NCI-H748 treated with DMSO at 0.1 percent for 48 hours (cell line): ENCODE measurements at places on chromosomes 11 and 22.

GRCh38 chr11:119828819-119829218, 99.8 kb upstream of the NECTIN1 start:
- DNase-seq, result no peak

DNA sequence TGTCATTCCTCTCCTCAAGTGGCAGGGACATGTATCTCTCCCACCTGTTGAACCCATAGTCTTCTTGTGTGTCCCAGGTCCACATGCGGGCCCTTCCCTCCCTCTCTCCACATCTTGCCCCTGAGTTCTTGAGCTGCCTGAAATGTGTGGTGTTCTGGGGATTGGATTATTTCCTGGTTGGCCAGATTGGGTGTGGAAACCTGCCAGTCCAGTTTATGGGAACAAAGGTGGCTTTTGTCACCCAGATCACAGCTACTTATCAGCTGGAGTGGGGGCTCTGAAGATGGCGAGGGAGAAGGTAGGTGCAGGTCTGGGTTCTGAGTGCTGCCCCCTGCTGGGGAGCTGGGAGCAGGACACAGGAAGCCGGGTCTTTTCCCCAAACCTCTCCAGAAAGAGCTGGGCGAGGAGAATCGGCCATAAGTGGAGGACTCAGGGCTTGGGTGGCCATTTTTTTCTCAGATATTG, 14.2 kb downstream of the DTX4 start:
- no peak for DNase-seq

GRCh38 chr11:12147827-12148226, 37.4 kb downstream of the MICAL2 start:
- DNase-seq, result no peak

DNA sequence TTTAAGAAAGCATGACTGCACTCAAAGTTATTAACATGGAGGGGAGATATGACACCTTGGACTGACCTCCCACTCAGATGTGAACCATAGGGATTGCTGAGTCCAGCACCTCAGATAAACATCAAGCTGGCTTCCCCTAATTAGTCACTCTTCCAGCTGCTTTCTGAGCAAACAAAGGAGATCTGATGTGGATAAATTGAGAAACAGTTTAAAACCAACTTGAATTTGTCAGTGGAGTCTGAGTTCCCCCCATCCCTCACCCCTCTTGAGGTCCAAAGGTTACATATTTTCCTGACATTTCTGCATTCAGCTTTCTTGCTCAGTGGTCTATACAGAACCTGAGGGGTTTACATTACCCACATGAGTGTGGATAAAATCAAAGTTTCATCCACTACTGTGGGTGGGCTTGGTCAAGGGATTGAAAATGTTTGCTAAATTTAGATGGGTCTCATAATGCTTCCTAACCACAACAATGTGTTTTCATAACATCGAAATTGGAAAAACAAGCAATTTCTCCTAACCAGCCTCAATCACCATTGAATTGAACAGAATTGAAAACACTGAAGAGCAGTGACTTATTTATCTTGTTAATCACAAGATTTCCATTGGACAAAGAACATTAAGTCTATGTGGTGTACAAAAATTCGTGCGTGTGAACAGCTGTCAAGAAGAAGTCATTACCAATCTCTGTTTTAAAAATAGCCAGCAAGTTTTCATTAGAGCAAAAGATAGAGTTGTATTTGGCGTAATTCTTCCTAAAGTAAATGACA, 292.3 kb downstream of the METTL15 start:
- DNase-seq, result no peak

DNA sequence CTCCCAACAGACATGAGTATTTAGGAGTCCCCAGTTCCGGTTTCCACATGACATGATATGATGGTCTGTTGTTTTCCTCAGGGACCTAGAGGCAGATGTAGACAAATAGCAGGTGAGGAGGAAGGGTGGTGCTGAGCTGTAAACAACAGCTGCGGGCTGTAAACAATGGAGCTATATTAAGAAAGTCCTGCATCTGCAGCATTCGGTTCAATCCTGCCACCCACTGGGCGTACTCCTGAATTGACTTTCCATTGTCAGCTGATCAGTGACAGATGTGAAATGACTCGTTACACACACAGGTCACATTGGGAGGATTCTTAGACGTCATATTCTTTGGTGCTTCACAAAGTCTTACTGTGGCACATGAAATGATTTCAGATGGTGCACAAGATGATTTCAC, 26.8 kb upstream of the RAG1 start:
- peak; percentile 31 for DNase-seq

DNA sequence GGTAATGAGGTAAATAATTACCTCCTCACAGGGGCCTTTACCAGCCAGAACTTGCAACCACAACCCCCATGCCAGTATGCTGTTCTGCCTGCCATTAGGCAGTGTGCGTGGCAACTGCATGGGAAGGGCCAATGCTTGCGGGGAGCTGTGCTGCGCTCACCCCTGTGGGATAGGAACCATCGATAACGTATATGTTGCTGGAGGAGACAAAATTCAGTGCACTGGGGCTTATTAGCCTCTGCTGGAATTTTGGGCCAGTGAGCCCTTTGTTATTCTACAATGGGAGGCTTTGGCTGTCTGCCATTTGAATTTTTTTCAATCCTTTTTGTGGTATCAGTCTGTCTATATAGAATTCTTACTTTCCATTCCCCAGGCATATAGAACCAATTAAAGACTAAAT, 47.3 kb downstream of the PPP2R1B start:
- DNase-seq, result no peak

- DNase-seq, result peak; percentile 71
These were observed 104.1 kb upstream of the E2F8 start for GRCh38 chr11:19344661-19345518.

DNA sequence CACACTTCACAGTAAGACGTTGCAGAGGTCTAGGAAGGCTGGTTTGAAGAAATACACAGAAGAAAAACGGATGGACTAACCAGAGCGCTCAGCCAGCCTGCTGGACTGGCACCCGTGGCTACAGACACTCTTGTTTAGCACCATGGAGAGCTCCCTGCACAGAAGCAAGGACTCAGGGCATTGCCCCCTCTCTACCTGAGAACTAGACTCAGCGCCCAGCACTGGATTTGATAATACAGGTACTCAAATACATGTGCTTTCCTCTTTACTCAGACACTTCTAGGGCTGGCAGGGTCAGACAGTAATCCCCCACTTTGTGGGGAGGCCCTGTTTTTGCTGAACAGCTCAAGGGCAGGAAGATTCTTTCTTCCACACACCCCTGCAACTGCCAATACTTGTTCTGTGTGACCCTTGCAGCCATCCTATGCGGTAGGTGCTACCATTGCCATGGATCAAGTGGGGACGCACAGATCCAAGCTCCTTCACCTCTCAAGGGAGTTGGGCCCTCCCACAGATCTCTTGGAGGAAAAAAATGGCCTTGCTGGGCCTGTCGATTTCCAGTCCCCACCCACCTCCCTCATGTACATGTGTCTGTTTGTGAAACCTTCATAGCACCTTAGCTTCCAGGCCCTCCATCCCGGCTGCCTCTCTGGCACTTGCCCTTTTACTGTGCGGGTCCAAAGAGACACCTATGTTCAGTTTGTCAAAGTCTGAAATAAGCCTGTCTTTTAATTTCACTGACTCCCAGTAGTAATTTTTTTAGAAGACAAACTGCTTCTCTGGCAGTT, 5.1 kb upstream of the P2RX6 start:
- DNase-seq, result no peak

DNA sequence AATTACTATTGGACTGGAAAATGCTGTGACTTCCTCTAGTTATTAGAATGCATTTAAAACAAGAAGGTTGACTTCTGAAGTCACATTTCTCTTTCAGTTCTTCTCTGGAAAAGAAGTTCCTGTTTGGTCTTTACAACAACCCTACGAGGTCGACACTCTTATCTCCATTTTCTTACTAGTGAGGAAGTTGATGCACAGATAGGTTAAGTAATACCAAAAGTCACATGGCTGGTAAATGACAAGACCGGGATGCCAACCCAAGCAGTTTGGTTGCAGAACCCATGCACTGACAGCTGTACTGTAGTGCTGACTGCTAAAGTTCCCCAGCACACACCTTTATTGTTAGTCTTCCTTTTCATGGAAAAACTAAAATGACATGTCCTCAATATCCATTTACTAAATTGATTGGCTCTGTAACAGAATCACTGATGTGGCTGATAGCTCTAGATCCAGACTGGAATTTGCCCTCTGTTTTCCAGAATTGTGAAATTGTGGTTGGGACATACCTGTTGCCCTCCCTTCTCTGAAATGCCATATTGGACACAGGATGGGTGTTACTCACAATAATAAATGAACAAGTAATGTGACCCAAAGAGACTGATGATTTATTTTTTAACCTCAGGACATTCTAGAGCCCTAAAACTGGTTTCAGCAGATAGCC, 9.4 kb upstream of the TECTA start:
- no peak for DNase-seq

DNA sequence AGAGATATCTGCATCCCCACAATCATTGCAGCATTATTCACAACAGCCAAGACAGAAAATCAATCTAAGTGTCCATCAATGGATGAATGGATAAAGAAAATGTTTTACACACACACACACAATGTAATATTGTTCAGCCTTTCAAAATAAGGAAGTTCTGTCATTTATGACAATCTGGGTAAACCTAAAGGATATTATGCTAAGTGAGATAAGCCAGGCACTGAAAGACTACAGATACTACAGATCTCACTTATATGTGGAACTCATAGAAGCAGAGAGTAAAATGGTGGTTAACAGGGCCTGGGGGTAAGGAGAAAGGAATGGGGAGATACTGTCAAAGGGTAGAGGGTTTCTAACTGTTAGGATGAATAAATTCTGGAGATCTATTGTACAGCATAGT, 36.0 kb upstream of the EED start:
- DNase-seq, result no peak

GRCh38 chr22:42270176-42270509, 310 bp downstream of the TCF20 start:
- peak; percentile 15 for DNase-seq

DNA sequence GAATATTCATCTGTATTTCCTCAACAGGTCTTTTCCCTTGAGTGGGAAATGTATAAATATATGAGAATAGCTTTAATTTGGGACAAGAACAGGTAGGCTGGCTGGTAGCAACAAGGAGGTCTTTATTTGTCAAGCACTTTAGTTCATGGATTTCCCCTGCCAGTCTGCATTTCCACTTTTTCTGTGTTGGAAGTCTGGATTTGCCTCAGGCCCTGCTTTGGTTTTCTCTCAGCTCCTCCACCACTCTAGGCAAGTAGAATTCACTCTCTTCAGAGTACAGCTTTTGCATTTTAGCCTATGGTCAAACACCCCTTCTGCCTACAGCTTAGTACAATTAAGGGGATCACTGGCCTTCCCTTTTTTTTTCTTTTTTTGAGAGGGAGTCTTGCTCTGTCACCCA, 57.1 kb downstream of the QSER1 start:
- no peak for DNase-seq

DNA sequence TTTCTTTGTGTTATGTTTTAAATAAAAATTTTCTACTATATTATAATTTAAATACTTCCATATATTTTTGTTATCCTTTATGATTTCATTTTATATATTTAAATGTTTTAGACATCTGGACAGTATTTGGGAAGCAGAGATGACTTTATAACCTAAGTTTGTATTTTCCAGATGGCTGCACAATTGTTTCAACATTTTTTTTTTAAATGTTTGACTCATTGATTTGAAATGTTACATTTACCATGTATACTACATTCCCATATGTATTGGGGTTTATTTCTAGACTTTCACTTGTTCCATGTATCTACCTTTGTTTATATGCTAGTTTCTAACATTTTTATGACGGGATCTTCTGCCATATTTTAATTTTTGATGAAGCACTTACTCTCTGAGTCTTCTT, 766.5 kb downstream of the METTL15 start:
- no peak for DNase-seq

GRCh38 chr22:30204015-30204741, 42.4 kb downstream of the LIF start:
- no peak for DNase-seq

DNA sequence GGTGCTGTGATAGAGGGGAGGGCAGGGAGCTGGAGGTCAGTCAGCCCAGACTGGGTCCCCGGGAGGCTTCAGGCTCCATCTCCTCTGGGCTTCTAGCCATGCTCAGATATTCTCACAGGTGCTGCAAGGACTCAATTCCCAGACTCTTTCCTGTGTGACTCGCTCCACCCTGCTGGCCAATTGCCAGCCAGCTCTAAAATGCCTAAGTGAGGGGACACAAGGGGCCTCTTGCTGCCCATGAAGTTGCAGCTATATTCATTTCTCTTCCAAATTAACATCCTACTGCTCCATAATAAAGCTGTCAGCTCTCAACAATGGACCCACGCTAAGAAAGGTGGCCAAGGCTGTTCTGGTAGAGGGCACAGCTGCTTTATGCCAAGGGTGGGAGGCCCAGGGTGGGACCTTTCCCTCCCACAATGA, 101.5 kb downstream of the PLEKHA7 start:
- DNase-seq, result peak; percentile 59

DNA sequence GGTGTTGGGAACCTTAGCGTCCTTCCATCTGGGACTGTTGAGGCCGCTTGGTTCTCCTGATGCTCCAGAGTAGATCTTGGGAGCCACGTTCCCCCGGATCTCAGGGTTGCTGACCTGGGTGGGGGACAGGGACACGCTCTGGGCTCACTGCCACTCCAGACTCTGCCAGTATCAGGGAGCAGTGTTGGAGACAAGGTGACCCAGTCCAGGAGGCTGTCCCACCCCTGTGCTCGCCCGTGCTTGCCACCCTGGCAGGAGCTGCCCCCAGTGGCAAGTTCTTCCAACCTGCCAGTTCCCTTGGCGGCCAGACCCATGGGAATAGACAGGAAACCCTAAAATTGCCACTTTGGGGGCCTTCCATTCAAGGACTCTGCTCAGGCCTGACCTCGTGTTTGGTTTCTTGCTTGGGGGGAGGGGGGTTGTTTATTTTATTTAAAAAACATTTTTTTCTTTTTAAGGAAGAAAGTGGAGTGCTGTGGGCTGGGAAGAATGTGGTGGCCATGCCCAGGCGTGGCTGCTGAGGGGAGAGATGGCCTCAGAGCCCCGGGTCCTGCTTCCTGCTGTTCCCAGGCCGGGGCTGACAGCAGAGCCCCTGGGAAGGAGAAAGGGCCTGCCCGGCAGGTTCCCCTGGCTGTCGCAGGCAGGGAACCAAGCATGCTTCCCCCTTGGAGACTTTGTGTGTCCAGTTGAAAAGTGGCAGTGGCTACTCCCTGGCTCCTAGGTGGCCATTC, 7.2 kb downstream of the GRK2 start:
- no peak for DNase-seq

GRCh38 chr11:26958005-26958701, 35.8 kb upstream of the FIBIN start:
- no peak for DNase-seq

GRCh38 chr11:77081381-77081851, 14.6 kb downstream of the CAPN5 start:
- no peak for DNase-seq

GRCh38 chr22:48902983-48903650, 924.6 kb downstream of the BRD1 start:
- no peak for DNase-seq

DNA sequence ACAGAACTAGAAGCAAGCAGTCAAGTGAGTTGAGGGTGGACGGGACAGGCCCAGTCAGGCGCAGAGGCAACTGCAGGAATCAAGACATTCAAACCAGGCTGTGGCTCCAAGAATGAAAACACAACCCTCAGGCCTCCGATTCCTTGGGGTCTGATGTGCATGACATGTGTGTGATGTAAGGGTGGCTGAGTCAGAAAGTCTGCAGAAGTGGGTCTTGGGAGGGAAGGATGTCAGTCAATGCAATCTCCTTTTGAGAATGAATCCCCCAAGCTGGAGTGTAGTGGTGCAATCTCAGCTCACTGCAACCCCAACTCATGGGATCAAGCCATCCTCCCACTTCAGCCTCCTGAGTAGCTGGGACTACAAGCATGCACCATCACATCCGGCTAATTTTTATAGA, 15.9 kb upstream of the PDE2A start:
- DNase-seq, result no peak

GRCh38 chr11:1948389-1948788, 1.3 kb downstream of the MRPL23 start:
- no peak for DNase-seq
